ENCODE measurements at places on chromosomes 16 and 17. TPM values are rescaled to one million over a fixed set of nuclear protein-coding genes. Genes with fewer than 3 reads are reported as not detected.

The KRT40 gene
- total RNA-seq: not detected

- no peak for DNase-seq
Observed at GRCh38 chr16:56574625-56575024, 9.8 kb downstream of the MT4 start.

DNA sequence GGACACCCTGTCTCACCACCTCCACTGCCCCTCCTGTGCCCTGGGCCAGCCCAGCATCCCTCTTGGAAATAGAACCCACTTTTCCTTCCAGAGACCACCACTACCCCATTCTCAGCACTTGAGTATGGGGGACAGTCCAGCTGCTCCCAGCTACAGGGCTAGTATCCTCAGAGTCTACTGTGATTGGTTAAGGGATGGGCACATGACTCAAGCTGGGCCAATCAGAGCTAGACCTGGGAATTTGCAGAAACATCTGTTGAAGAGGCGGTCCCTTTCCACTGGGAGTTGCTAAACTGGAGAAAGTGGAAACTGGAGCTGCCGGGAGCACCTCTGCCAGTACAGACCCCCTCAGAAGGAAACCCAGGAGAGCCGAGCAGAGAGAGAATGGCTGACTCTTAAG, 156.6 kb downstream of the GSG1L start:
- no peak for DNase-seq

GRCh38 chr17:35804658-35805192, 4.6 kb upstream of the TAF15 start:
- DNase-seq: peak; percentile 29
